Bronchial epithelial cell (primary cell): ENCODE measurements at places on chromosomes 3 and 15. TPM values are rescaled to one million over a fixed set of nuclear protein-coding genes. Genes with fewer than 3 reads are reported as not detected.

The SCAMP2 gene
- 20.5 and 30.7 TPM in 2 replicates for total RNA-seq

The SLITRK3 gene
- total RNA-seq, result under 0.01 TPM in 1 of 2 replicates, not detected in the other

The SEMA6D gene
- total RNA-seq, result 0.64 and 2.6 TPM in 2 replicates

The ANKUB1 gene
- 0.26 and 2.1 TPM in 2 replicates for total RNA-seq

The GP9 gene
- total RNA-seq, result not detected in 2 replicates

DNA sequence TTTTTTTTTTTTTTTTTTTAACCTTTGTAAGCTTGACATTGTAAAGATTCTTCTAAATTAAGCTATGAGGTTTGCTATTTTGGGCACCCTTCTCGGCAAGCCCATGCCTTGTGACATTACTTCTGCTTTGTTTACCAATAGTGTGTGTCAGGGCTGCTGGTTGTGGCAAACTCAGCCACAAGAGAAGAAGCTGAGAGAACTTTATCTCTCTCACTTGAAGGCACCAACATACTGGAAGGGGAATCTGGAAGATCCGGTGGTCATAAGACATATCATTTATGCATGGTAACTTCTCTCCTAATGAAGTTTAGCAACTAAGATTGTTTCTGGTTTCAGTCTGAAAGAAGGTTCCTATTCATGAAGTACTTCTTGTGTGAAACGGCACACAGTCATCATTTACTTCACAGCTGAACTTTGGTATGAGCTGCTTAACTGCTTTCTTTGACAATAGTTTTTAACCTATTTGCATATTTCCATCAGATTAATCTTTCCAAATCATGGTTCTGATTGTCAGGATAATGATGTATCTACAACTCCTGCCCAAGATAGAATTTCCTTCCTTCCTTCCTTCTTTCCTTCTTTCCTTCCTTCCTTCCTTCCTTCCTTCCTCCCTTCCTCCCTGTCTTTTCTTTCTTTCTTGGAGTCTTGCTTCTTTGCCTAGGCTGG, 189.3 kb downstream of the NFKBIZ start:
- DNase-seq, result no peak

DNA sequence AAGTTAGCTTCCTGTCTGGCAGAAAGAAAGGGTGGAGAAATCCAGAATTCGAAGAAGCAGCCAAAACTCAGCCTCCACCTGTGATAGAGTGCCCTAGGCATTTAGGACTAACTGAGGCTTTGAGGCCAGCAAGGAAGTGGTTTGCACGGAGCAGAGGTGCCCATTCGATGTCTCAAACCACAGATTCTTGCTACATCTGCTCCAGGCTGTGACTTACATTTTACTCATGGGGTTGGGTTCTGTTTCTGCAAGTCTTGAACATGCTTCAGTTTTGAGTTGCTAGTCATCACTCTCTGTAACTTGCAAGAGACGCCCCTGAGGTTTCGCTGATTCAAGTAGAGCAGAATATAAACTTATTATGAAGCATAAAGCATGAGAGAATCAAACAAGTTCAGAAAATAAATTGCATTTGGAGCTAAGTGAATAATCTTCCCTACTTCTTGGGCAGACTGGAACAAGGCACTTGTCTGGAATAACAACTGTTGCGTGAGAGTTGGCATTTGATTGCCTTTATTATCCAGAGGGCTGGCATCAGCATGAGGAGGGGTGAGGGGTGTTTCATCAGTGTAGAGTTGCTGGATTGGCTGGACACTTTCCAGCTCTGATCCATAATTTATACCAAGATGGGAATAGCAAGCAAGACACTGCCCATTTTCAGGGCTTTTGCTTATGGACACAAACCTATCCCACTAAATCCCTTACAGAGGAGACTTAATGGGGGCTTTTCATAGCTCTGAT, 256.5 kb downstream of the AGBL1 start:
- DNase-seq, result peak; percentile 100

DNA sequence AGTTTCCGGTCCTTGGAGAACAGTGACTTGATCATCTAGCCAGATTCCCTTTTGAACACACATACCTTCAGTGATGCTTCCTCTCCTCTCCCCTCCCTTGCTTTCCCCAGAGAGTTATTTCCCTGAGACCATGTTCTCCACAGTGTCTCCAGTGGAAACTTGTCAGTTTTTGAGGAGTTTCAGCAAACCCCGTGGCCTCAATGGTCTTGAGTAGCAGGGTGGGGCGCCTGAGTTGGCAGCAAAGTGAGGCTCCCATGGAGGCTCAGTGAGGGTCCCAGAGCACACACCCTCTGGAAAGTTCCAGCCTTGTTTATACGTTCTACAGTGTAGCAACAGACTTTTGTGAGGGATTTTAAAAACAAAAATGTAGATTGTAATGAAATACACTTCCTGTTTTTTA, 135.1 kb downstream of the LRRC28 start:
- DNase-seq, result no peak

- no peak for DNase-seq
Observed at GRCh38 chr3:197521277-197522182, 34.2 kb downstream of the BDH1 start.

- DNase-seq, result no peak
Observed at GRCh38 chr15:79978260-79978654, 7.3 kb upstream of the BCL2A1 start.

- no peak for DNase-seq
Observed at GRCh38 chr3:72034986-72035385, 250.0 kb upstream of the PROK2 start.

- no peak for DNase-seq
Observed at GRCh38 chr3:28244491-28244890, 3.1 kb downstream of the CMC1 start.

DNA sequence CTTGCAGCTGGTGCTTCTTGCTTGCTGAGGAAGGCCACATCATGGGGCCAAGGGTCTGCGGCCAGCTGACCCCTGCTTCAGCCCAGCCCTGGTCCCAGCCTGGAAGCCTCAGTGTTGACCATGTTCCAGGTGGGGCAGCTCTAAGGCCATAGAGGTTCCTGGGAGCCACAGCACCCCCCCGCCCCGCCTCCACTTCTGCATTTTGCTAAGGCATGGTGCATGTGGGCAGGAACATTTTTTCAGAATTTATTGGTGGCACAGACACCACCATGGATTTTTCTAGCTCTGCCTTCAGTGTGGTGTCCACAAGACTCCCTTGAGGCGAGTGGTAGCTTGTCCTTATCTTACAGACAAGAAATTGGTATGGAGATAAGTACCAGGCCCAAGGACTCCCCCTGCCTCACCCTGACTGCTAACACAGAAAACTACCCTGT, 1.9 kb upstream of the CHST14 start:
- no peak for DNase-seq

GRCh38 chr3:18237251-18238005, 187.7 kb downstream of the SATB1 start:
- DNase-seq, result peak; percentile 97

DNA sequence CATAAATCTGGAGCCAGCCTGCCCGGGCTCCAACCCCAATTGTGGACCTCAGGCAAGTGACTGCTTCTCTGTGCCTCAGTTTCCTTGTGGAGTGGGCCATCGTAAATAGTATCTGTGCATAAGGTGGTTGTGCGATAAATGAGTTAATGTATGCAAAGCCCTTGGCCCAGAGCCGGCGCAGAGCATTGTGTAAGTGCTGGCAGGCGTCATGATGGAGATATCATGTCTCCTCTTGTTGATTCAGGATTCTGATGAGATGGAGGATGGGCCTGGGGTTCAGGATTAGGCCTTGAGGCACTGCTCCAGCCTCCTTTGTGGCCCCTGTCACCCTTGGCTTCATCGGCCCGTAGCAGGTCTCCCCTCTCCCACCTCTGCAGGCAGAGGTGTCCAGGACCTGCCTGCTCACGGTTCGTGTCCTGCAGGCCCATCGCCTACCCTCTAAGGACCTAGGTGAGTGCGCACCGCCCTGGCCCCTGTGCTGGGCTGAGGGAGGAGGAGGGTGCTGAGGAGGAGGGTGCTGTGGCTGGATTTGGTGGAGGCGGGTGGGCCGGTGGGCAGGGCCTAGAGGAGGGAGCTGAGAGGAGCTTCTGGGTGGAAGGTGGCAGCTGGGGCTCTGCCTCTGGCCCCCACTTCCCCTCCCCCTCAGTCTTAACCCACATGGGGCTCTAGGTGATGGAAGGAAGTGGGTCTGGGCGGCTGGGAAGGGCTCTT, 1.3 kb downstream of the PLA2G4B start:
- peak; percentile 20 for DNase-seq

DNA sequence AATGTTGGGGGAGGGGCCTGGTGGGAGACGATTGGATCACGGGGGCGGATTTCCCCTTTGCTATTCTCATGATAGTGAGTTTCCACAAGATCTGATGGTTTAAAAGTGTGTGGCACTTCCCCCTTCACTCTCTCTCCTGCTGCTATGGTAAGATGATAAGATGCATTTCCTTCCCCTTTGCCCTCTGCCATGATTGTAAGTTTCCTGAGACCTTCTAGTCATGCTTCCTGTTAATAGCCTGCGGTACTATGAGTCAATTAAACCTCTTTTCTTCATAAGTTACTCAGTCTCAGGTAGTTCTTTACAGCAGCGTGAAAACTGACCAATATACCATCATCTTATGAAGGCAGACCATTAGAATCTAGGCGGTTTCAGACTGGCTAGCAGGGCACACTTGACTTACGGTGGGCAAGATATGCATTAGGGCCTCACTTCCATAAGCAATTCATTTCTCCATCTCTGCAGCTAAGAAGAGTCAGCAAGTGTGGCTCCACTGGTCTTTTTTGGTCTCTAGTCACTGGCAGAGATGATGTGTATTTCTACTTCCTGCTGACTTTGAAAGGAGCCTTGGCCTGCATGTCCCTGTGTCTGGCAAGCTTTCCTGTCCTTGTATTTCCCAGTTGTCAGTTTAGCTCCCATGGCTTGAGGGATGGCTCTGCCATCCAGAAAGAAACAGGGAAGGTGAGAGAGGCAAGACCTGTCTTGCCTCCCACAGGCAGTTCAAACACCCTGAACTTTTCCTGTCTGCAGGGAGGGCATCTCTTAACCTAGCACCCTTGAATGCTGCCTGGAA, 109.0 kb upstream of the ADAMTS9 start:
- DNase-seq, result peak; percentile 62
